ENCODE measurements at places on chromosomes 4 and X. TPM values are rescaled to one million over a fixed set of nuclear protein-coding genes. Genes with fewer than 3 reads are reported as not detected.

GRCh38 chr4:87732033-87732765 lies 67.2 kb upstream of the IBSP start:
- DNase-seq = no peak

The NEXMIF gene
- polyA plus RNA-seq = 0.07 TPM

DNA sequence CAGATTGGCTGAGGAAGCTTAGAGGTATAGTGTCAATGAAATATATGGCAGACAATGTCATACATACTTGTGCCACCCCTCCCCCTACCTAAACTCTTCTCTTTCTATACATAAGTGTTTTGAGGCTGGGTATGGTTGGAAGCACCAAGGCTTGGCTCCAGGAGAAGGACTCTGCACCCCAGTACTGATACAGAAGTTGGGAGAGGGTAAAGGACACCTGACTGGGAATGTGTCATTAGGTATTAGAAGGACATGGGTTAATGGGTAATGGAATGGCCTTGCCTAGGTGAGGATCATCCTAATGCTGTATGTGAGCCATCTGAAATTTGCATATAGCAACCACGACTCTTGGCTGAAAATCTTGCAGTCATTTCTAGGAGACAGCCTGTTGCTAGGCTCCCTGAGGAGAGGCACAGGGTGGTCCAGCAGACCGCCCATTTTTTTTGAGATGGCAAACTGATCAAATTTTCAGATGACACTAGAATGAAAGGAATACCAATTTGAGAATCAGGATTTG lies 26.8 kb upstream of the AP1S2 start:
- no peak for DNase-seq

- no peak for DNase-seq
Measured at GRCh38 chr4:13348216-13348615, 135.9 kb downstream of the RAB28 start.

- no peak for DNase-seq
Measured at GRCh38 chrX:69554321-69554947, 50.3 kb downstream of the NALF2 start.

- DNase-seq = no peak
Measured at GRCh38 chrX:45508454-45508853, 307.8 kb upstream of the DIPK2B start.

The VCX3B gene
- not detected for polyA plus RNA-seq

- no peak for DNase-seq
Measured at GRCh38 chrX:40140706-40141499, 43.1 kb upstream of the BCOR start.

The CTAG2 gene
- polyA plus RNA-seq = not detected

DNA sequence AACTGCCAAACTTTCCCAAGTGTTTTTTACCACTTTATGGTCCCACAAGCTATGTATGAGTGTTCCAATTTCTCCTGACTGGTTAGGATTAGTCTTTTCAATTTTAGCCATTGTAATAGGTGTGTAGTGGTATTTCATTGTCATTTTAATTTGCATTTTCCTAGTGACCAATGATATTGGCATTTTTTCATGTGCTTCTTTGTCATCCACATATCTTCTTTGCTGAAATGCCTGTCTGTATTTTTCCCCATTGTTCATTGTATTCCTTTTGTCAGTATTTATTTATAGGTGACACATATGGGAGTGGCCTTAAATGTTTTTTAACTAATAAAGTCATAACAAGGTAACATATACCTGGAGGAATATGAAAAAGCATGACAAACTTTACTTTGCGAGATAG lies 9.2 kb upstream of the UBE2D3 start:
- no peak for DNase-seq

DNA sequence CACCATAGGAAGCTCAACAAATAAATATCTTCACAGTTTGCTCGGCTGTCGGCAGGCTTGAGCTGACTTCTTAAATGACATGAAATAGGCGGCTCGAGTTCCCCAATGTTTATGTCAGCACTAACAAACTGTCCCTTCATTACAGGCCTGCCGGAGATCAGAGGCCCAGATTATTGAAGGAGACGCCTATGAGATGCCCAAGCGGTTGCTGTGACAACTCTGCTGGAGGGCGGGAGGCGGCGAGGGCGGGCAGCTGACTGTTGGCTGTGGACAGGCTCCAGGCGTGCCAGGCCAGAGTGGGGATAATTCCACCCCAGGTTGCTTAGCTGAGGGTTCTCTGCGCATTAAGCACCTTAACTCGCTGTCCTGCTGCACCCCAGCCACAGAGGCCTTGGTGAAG lies 39.2 kb upstream of the MSX1 start:
- no peak for DNase-seq

DNA sequence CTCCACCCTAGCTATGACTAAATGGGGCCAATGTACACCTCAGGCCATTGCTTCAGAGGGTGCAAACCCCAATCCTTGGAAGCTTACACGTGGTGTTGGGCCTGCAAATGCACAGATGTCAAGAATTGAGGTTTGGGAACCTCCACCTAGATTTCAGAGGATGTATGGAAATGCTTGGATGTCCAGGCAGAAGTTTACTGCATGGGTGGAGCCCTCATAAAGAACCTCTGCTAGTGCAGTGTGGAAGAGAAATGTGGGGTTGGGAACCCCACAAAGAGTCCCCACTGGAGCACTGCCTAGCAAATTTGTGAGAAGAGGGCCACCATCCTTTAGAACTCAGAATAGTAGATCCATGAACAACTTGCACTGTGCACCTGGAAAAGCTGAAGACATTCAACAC lies 284.1 kb downstream of the ANTXR2 start:
- DNase-seq = no peak

GRCh38 chr4:120659616-120660170 lies 262.8 kb downstream of the PRDM5 start:
- DNase-seq = no peak

All from naive thymus-derived CD8-positive, alpha-beta T cell (primary cell).